ENCODE measurements at places on chromosomes 1 and 21.

DNA sequence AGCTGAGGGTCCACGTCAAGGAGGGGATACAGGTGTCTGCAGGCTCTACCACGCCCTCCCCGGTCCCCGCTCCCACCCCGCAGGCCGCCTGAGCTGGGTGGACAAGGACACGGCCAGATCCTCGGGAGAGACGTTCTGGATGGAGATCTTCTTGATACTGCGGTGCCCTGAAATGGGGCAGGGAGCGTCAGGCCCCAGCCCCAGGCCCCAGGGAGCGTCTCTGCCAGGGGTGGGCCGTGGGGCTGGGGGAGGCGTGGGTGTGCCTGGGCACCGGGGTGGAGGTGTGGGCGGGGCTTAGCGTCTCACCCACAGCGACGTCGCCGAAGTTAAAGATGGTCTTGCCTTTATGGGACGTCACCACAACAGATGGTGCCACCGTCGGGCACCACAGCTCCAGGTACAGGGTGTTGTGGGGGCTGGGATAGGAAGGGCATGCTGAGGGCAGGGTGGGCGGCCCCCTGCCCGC is 7.3 kb upstream of the TMEM52 start:
- no peak for DNase-seq

DNA sequence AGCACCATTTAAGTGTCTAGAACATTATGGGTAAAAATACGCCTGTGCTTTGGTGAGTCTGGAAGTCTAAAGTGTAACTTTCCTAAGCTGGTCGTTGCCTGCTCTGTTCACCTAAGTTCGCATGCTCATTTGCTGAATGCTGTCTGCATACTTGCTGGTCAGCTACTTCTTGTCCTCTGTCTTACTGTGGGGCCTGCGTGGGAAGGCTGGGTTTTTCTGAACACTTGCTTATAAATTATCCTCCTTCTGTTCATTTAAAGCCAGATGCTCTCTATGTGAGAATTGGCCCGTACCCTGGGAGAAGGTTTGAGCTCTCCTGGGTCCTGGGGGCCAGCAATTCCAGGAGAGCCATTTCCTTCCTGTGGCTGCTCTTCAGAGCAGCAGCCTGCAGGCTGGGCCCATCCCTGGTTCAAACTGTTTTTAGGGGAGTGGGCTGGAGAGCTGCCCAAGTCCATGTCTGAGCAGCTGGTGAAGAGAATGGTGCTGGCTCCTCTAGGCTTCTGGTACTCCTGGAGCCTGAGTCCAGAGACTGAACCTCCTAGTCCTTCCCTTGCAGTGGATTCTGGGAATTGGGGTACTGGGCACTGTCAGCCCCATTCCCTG is 75.7 kb downstream of the GALNT2 start:
- no peak for DNase-seq

- no peak for DNase-seq
Measured at GRCh38 chr1:247936415-247936814, 11.7 kb downstream of the OR2AJ1 start.

GRCh38 chr21:21000591-21001175 is 2.5 kb downstream of the NCAM2 start:
- no peak for DNase-seq

- DNase-seq: no peak
Measured at GRCh38 chr1:183824291-183824690, 19.4 kb downstream of the RGL1 start.

- no peak for DNase-seq
Measured at GRCh38 chr1:225595974-225596551, 56.9 kb downstream of the ENAH start.

GRCh38 chr1:243409284-243409683 is 153.4 kb downstream of the SDCCAG8 start:
- DNase-seq: no peak

GRCh38 chr1:50633465-50633864 is 210.2 kb upstream of the DMRTA2 start:
- DNase-seq: no peak

DNA sequence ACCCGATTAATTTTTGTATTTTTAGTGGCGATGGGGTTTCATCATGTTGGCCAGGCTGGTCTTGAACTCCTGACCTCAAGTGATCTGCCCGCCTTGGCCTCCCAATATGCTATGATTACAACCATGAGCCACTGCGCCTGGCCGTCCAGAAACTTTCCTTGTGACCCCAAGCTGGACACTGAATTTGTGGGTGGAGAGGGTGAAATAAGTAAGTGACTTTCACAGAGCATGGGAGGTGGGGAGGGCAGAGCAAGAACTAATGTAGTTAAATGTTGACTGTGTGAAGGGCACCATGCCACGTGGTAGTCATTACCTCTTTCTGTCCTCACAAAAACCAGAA is 2.7 kb upstream of the UTP11 start:
- no peak for DNase-seq
